Spleen (tissue), 13 donors: ENCODE measurements at places on chromosomes 1 and 21.

DNA sequence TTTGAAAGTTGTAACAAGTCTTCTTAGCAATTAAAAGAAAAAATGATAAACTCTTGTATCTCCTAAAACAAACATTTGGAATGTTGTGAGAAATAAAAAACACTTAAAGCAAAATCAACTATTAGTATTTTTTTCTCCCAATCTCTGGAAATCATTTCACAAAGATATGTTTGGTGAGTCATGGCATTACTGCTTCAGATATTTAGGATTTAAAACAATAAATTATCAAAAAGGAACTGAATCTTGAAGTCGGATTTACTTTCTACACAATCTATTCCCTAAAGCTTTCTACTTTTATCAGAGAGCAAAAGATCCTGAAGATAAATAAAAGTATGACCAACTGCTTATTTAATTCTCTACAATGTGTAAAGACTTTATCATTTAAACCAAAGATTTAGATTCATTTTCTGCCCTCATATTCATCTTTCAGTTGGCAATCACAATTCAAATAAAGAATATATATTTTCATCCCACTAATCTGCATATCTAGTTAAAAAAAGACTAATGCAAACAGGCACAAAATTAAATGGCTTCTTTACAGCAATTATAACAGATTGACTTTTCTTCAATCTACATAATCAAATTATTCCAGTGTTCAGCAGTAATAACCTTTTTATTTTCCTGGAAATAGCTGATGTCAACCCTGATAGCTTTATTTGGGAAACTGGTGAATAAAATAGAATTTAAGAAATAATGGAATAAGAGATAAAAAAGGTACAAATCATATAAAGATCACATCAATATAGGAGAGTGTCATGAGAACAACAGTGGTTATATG lies 230.0 kb downstream of the COP1 start:
- DNase-seq: no peak

- DNase-seq: no peak
Observed at GRCh38 chr1:189084811-189085210, 1392.9 kb downstream of the BRINP3 start.

DNA sequence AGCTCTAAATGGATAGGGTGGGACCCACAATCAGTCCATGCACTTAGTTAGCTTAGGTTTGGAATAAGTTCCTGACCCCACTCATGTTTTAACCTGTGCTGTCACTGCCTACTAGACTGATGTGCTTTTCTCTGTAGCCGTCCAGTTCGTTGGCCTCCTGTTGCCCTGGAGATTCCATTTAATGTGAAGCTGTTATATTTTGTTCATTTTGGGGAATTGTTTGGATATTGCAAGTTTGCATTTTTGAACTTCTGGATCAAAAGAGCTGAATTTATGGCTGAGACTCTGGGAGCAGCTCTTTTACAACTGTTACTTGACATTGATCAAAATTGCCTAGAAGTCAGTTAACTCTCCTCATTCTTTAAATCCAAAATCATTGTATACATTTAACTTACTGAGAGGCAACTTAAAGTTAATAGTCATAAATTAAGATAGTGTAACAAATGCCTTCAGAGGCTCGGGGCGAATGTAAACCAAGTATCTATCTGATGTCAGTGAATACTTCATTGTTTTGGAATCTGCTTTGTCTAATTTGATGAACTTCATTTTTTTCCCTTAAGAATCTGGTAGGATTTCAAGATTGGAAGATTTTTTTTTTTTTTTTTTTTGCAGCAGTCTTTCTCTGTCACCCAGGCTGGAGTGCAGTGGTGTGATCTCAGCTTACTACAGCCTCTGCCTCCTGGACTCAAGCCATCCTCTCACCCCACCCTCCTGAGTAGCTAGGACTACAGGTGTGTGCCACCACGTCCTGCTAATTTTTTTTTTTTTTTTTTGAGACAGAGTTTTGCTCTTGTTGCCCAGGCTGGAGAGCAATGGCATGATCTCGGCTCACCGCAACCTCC lies 38.1 kb downstream of the MIGA1 start:
- DNase-seq: no peak

DNA sequence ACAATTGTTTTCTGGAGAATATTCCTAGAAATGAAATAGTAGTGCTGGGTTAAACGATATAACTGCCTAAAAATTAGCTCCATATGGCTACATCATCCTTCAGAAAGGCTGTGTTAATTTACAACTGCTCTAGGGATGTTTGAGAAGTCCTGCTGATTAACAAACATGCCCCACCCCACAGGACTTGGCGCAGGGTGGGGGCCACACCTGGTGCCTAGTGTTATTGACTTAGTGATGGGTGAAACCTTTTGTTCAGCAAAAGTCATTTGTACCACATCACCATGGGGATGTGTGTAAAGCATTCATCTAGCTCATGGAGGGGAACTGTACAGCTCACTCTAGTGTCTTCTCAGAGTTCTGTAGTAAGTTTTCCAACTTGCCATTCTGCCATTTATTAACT lies 492.8 kb downstream of the CAMTA1 start:
- DNase-seq: no peak

DNA sequence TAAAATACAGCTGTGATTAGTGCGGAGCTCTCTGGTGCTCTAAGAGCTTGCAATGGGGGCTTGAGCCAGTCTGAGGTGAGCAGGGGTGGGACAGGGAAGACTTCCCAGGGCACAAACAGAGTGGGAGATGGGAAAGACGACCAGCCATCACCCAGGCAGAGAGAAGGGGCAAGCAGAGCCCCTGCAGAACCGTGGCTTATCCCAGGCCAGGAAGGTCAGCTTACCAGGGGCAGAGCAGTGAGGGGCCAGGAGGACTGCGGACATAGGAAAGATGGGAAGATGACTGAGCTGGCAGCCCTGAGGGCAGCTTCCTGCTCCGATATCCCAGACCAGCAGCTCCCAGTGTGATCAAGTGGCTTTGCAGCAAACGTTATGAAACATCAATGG lies 55.4 kb upstream of the IFFO2 start:
- DNase-seq: no peak

DNA sequence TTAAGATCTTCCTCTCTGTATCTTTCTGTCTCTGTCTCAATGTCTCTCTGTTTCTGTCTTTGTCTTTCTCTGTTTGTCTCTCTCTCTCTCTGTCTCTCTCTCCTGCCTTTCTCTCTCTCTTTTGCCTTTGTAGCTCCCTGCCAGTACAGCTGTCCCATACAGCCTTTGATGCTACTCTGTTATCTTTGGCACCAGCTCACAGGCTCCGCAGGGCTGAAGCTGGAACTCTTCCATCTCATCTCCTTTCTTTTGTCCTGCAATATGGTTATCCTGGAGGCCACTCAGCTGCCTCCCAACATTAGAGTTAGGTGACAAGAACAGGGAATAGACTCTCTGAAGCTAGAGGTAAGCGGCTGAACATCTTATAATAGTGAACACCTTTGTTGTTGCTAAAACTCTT lies 354.3 kb upstream of the NEGR1 start:
- DNase-seq: no peak

GRCh38 chr1:2231532-2232254 lies 3.6 kb downstream of the SKI start:
- peak; percentile 89 for DNase-seq

DNA sequence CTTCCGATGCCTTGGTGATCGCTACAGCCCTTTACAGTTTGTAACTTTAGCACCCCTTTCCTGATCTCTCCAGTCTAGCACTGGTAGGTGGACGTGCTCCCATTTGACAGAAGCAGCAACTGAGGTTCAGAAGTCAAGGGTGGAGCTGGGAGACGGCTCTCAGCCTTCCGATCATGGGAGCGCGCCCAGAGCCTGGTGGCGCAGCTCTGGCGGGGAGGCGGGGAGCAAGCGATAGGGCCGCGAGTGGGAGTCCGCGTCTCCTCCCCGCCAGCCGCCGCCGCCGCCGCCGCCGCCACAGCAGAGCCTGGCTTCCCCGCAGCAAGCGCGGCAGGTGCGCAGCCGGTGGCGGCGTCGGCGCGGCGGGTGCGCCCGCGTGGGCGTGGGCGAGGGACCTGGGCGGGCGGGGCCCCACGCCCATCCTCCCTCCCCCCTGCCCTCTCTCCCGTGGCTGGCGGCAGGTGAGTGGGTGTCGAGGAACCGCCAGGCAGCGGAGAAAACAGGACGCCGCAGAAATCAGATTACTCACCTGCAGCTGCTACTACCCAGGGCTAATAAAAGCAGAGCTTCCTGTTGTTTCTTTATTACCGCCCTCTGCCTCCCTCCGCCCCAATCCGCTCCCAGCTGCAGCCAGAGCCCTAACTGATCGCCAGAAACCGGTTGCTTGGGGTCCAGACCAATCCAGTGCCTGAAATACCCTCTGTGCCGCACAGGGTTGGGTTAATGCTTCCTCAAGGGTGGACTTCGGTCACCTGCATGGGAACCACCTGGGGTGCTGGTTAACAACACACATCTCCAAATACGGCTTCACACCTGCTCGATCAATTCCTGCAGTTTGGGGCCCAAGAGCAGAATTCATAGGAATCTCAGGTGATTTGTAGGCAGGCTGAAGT lies 60.2 kb upstream of the ID3 start:
- DNase-seq: peak; percentile 93

DNA sequence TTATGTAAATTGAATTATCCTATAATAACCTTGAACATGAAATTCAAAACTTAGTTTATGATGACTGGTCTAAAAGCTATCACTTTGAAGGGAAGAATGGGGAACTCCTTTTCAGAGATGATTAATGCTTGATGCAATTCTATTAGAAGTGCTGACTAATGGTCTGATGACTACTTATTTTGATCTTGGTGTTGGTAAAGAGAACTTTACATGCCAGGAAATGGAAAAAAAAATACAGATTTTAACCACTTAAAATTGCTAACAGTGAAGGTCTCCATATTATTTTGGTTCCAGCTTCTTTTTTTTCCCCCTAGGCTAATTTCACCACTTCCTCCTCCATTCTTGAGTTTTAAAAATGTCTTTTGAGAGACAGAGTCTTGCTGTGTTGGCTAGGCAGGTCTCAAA lies 22.9 kb downstream of the S1PR1 start:
- DNase-seq: no peak

DNA sequence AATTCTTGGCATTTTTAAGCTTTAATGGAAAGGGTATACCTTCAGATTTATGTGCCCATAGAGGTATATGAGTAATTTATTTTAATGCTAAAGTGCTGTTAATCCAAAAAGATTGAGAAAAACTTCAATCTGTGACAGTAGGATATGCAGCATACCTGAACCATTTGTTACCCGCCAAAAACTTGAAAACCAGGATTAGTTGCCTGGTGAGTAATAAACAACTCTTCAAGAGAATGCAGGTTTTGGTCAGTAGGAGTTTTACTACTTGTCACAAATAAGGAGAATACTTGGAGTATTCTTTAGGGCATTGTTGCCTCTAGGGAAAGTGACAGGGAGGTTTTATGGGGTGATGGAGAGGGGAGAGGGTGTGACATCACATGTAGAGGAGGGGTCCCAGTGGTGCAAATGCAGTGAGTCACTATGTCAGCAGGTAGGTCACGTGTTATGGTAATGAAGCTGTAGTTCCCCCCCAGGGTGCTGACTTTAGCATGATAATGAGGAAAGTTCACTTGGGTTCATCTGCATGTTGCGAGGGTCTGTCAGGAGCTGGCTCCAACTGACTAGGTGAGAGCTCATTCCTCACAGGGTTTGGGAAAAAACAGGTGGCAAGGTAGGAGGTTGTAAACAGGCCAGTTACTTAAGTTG lies 23.1 kb downstream of the USP25 start:
- no peak for DNase-seq

- no peak for DNase-seq
Observed at GRCh38 chr1:96076589-96076988, 645.0 kb upstream of the PTBP2 start.

- DNase-seq: no peak
Observed at GRCh38 chr1:98783821-98784220, 122.3 kb downstream of the SNX7 start.

DNA sequence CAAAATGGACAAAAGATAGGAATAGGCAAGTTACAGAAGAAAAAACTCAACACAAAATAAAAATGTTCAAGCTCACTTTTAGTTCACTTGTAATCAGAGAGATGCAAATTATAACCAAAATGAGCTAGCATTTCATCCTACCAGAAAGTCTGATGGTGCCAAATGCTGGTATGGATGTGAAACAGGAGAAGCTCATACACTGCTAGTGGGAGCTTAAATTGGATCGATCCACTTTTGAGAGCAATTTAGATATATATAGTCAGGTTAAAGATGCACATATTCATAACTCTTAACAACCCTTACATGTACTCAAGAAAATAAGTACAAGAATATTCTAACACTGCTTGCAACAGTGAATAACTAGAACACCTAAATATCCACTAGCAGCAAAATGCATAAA lies 18.5 kb upstream of the CAMSAP2 start:
- no peak for DNase-seq

- DNase-seq: no peak
Observed at GRCh38 chr1:50214717-50215116, 106.0 kb downstream of the ELAVL4 start.

DNA sequence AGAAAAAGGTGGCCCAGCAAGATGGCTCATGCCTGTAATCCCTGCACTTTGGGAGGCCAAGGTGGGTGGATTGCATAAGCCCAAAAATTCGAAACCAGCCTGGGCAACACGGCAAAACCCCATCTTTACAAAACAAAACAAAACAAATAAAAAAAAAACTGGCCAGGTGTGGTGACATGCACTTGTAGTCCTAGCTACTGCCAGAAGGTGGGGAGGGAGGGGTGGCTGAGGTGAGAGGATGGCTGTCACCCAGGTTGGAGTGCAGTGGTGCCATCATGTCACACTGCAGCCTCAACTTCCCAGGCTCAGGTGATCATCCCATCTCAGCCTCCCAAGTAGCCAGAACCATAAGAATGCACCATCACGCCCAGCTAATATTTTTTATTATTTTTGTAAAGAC lies 22.8 kb downstream of the RERE start:
- no peak for DNase-seq

DNA sequence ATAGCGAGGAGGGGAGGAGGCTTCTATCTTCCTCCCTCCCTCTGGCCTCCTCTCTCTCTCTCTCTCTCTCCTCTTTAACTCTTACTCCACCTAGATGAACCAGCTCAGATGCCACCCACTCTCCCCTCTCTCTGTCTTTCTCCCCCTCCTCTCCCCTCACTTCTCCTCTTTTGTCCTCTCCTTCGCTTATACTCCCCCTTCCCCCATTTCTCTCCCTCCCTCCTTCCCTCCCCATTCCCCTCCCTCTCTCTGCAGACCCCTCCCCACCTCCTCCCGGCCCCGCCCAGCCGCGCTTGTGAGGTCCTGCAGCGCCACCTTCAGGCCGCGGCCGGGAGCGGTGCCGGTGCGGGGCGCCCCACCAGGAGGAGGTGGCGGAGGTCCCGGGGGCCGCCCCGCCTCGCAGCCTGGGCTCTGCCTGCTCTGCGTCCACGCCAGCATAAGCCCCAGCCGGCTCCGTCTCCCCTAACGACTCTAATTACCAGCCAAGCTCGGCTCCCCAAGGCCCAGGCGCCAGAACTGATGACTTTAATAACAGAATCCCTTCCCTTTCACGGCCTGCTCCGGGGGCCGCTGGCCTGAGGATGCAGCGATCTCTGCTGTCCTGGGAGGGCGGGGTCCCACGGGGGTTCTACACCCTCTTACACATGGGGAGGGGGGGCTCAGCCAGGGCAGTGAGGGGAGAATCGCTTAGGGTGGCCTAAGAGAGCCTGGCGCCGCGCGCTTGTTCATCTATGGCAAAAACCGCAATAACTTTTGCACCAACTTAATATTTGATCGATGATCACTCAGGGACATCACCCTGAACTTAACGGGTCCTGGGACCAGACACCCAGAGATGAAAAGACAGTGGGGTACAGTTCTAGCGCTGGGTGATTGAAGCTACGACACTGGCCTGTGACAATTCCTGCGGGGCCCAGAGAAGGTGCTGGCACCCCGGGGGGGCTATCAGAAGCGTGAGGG lies 637.3 kb downstream of the MATN1 start:
- DNase-seq: no peak
